ENCODE measurements at places on chromosomes 1 and 21.

DNA sequence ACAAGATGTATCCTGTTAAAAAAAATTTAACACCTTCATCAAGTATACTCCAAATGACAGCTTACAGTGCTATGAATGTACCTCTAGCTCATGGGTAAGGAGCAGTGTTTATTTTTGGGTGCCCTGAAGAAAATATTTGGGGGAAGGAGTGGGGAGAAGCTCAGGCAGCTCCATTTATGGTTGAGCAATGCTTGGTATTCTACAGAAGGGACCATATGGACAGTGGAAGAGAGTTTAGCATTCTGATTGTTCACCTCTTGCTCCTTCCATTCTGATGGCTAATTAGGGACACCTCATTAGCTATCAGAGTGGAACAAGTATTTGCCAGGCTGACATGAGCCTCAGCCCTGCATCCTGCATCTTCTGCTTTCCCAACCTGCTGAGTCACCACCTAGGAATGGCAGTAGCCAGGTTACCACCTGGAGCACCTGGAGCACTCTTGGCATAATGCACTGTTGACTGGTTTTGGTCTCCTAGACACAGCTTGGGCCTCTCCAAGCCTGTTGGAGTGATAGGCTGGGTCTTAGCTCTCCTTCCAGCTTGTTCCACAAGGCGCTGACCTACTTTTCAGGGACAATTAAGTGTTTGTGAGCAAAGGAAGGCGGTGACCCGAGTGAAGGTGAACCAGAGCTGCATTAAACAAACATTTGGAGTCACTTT, 62.0 kb upstream of the MACF1 start:
- no peak for DNase-seq

DNA sequence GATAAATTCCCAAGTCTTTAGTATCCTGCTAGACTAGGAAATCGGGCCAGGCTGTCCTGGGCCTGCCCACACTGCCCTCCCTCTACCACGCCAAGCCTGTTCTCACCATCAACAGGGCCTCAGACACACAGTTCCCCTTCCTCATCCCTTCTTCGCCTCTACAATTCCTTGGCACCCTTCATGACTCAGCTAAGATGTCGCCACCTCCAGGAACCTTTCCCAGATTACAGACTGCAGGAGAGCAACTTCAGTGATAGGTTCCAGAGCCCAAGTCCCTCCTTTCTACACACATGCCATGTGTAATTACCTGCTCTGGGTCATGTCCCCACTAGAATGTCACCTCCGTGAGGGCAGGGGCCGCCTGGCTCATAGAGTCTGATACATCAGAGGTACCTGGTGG, 3.3 kb downstream of the RIMS3 start:
- DNase-seq = no peak

DNA sequence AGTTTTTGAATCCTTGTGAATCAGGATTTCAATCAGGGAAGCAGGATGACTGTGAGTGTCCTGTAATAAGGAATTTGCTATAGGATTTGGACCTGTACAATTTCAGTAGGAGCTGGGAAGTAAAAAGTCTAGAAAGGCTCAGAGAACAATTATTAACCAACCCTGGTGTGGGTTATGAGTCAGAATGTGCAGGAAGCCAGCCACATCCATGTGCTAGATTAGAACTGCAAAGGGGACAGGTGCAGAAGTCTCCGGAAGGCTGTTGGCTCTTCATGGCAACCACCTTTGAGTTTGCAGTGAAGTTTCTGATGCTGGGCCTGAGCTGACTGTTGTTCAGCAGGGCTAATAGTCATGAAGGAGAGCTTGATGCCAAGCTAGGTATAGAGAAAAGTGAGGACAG, 70.7 kb downstream of the SPATA46 start:
- no peak for DNase-seq

- no peak for DNase-seq
Measured at GRCh38 chr1:211621447-211622198, 42.7 kb upstream of the SLC30A1 start.

GRCh38 chr1:22461678-22462527, 10.3 kb downstream of the ZBTB40 start:
- no peak for DNase-seq

DNA sequence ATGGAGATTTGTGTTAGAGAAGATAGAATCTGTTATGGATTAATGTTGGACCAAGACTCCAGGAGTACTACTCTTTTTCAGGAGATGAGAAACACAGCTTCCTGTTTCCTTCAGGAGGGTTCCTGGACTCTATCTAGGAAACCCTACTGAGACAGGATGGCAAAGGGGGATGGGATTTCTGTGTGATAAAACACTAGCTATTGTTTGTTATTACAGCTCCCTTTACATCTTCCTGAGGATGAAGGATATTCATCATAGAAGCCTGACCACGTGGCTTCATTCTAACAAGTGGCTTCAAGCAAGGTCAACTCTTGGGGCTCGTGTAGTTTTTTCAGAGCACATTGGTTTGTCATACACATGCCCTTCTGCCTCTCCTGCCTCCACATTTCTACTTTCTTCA, 33.3 kb downstream of the RGL1 start:
- no peak for DNase-seq

GRCh38 chr1:5345556-5345955, 646.7 kb downstream of the NPHP4 start:
- no peak for DNase-seq
